T follicular helper cell (primary cell): ENCODE measurements at places on chromosomes 2 and 18.

DNA sequence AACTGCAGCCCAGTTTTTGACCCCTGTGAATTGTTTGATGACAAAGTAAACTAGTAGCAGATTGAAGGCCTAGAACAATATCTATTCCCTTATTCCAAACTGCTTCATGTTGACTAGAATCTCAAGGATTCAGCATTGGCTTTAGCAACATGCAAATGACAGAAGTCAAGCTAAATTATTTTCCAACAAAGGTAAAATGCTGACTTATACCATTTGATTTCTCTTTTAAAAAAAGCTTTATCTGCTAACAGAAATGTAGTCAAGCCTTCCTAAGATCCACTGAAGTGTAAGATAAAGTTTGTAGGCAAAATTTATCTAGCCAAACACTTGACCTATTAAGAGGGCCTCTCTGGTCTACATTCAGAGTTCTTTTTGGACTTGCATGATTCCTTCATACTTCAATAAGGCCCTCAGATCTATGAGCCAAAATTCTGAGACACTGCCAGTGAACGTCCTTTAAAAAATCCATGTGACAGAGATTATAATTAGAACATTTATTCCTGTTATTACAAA is 9.5 kb upstream of the CYBRD1 start:
- no peak for DNase-seq

- DNase-seq, result no peak
Observed at GRCh38 chr2:218748741-218749441, 33.1 kb upstream of the CYP27A1 start.

GRCh38 chr18:5534845-5535244 is 9.0 kb downstream of the EPB41L3 start:
- no peak for DNase-seq

DNA sequence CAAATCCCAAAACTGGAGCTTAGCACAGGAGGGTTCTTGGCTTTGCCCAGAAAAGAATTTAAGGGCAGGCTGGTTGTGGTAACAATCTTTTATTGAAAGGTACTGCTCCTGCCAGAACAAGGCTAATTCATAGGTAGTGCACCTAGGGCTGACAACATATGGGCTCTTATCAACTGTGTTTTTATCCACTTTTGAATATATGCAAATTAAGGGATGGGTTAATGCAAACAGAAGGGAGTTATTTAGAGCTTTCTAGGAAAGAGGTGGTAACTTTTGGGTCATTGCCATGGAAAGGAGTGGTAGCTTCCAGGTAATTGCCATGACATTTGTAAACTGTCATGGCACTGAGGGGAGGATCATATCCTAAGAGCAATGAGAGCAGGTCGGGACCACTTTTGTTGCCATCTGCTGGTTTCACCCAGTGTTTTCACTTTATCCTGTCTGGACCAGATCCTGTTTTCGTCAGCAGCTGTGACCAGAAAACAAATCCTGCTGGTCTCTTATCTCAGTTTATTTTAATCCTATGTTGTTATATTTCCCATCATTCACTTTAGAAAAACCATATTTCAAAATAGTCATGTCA is 981 bp downstream of the C2orf66 start:
- no peak for DNase-seq

- DNase-seq, result no peak
Observed at GRCh38 chr2:36455788-36456187, 100.2 kb downstream of the CRIM1 start.

DNA sequence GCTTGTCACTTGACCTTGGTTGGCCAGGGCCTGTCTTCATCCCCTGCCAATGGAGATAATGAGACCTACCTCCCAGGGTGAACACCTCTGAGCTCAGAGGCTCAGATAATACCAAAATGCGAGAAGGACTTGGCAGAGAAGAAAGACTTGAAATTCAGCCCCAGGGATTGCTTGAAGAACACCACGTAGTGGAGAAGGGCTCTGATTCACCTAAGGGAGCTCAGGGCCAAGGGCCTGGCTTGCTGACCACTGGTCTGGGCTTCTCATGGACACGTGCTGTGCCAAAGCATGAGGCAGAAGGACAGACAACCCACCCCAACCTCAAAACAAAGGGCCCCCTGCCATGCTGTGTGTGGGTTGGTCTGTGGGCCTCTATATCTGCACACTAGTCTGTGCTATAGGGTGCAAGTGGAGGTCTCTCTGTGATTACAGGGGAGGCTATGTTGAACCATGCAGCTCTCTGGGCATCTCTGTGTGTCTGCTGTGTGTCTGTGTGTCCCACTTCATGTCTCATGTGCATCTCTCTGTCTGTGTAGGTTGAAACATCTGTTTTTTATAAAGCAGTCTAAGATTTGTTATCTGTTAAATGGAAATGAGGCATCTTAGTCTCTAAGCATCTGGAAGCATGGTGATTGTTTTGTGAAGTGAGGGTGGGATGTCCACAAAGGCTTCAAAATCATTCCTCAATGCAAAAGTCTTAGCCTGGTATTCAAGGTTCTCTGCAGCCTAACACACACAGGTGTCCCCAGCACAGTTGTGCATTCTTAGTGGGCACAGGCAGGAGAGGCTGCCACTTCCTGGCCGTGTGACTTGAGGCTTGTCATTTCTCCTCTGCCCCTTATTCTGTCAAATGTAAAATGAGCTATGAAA is 61.0 kb upstream of the EPAS1 start:
- no peak for DNase-seq

- DNase-seq, result no peak
Observed at GRCh38 chr2:8675543-8675942, 6.3 kb upstream of the ID2 start.

GRCh38 chr18:11251229-11251890 is 102.0 kb upstream of the PIEZO2 start:
- DNase-seq, result no peak

- DNase-seq, result no peak
Observed at GRCh38 chr2:85706599-85707296, 12.6 kb downstream of the GNLY start.

- DNase-seq, result no peak
Observed at GRCh38 chr2:10333247-10333613, 30.5 kb downstream of the HPCAL1 start.

GRCh38 chr2:106115250-106115649 is 78.9 kb downstream of the UXS1 start:
- DNase-seq, result no peak

DNA sequence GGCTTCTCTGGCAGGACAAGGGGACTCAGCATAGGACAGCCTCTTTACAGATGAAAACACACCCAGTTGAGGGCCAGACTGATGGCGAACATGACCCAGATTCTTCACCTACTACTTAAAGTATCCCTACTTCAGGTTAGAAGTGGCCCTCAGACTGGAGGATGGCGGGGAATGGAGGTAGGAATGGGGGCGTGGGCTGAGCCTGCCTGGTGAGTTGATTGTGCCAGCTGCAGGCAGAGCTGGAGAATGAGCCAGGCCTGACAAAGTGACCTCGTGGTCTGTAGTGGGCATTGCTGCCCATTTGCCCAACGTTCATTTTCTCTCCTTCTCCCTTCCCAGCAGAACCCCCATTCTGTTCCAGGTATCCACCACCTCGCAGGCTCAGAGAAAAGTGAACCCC is 186.1 kb downstream of the KLHL29 start:
- no peak for DNase-seq

DNA sequence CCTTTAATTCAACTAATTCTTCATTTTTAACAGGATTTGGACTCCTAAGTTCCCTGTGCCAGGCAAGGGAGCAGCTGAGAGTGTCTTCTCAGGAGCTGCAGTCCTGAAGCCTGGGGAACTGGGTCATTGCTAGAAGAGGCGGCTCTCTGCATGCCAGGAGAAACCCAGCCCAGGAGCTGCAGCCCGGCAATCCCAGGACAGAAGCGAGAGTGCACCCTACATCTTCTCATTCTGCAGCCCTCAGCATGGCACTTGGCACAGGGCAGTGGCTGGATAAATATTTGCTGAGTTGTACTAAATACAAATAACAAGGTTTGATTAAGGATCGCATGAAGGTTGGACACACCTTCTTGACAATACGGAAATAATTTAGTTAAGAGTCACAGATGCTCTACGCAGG is 244.9 kb upstream of the PXDN start:
- no peak for DNase-seq

GRCh38 chr18:3874125-3874524 is 424.2 kb downstream of the TGIF1 start:
- DNase-seq, result no peak

DNA sequence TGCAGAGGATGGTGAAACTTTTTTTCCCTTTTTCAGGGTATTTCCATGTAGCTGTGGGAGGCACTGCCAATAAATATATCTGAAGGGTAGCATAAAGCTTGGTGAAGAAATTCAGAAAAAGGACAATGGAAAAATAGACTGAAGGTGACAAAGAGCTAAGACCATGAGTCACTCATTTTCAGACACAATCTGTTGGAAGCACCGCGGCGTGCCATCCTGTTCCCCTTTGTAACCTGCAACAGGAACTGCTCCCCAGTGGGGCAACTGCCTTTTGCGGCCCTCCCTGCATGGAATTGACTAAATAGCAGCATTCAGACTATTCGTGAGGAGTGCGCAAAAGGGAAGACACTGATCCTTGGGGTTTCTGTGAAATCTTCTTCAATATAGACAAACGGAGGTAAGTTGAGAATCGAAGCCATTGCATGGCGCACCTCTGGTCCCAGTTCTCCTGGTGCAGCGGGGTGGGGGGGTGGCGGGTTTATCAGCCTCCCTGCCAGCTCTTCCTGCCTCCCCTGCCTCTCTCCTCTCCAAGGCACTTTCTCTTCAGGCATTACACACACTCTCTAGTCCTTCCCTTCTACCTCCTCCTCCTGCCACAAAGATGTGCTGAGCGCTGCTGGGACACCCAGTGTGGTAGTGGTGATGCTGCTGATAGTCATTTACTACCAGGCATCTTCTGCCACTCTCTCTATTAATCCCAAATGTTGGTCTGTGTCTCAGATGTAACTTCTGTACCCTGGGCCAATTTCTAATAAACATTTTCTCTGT is 126.2 kb upstream of the TMEM200C start:
- no peak for DNase-seq

DNA sequence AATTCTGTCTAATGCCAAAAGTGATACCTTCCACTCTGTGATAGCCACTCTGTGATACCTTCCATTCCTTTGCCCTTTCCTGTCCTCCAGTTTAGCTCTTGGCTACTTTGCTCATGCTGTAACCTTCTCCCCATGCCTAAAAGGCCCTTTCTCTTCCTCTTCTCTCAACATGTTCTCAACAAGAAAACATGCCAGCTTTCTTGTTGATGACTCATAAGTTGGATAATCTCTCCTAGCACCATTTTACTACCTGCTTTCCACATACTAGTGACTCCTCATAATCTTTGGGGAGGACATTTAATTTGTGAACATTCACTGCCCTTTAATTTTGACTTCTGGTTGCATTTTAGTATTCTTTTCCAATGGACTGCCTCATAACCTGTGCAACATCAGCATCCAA is 55.9 kb upstream of the NT5C1B start:
- DNase-seq, result no peak

DNA sequence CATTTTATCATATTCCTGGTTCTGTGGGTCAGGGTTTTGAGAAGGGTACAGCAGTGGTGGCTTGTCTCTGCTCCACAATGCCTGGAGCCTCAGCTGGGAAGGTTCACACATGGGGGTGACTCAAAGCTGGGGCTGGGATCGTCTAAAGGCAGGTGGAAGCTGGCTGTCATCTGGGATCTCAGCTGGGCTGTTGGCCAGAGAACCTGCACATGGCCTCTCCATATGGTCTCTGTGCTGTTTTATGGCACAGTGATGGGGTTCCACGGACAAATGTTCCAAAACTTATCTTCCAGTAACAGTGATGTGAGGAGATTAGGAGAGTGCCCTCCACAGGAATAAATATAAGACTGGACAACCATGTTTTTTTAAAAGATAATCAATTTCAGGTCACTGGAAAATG is 191.4 kb downstream of the SS18 start:
- DNase-seq, result no peak

- DNase-seq, result no peak
Observed at GRCh38 chr2:107222466-107222865, 336.5 kb upstream of the ST6GAL2 start.

- no peak for DNase-seq
Observed at GRCh38 chr2:14350856-14351255, 281.7 kb upstream of the LRATD1 start.

DNA sequence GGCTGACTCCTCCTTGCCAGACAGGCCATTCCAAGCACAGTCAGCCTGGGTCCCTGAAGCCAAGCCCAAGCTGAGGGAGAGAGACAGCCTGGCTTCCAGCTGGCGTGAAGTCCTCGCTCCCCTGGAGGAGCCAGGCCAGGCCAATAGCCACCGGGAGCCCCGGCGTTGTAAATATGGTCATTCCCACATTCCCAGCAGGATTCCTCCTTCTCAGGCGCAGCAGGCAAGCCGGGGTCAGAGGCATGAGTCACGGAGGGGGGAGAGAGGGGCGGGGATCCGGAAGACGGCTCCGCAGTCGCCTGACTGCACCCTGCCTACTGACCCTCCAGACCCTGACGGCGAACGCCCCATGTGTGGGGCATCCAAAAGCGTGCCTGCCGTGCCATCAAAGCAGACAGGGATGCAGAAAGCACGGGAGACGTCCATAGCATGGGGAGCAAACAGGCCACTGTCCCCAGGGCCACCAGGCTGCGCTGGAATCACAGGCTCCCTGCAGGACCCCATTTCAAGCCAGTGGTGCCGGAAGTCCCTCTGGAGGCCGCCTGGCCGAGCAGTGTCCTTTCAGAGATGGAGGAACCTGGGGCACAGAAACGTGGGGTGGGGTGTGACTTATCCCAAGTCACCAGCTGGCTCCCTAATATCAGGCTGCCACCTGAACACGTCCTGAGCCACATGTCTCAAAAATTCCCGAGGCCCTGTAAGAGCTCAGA is 48.2 kb downstream of the TWIST2 start:
- DNase-seq, result no peak

GRCh38 chr2:102983786-102984185 is 222.0 kb downstream of the TMEM182 start:
- no peak for DNase-seq

- DNase-seq, result no peak
Observed at GRCh38 chr2:205750797-205751196, 68.5 kb downstream of the NRP2 start.

GRCh38 chr2:7627583-7627982 is 710.4 kb downstream of the RNF144A start:
- no peak for DNase-seq

- no peak for DNase-seq
Observed at GRCh38 chr2:201852462-201852861, 46.1 kb downstream of the CDK15 start.

DNA sequence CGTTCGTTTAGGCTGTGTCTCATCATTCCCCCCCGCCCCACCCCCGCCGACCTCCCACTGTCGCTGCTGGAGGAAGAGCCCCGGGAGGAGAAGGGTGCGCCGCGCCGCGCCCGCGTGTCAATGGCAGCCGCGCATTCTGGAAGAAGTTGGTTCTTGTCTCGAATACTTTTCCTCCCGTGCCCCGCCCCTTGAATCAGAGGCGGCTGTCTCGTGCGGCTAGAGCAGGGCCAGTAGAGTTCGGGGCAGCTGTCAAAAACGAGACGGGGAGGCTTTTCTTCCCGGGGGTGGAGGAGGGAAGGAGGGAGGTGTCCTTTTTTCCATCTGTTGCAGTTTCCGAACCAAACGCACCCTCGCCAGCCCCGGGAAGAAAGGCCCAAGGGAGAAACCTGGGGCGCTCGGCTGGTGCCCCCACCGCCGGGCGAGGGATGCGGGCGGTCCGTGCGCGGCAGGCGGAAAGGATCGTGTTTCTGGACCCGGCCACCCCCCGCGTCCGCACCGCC is 410 bp upstream of the TGIF1 start:
- DNase-seq, result peak; percentile 69
